ENCODE measurements at places on chromosomes 13 and 19.

DNA sequence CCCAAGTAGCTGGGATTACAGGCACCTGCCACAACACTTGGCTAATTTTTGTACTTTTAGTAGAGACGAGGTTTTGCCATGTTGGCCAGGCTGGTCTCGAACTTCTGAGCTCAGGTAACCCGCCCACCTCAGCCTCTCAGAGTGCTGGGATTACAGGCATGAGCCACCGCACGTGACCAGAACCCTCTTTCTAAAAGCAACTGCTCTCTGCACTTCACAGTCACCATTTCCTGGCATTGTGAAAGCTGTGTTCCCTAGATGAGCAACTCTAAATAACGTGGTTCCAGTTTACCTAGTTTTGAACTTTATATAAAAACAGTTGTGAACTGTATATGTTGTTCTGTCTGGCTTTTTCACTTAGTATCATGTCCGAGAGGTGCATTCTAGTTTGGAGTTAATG, 152.9 kb downstream of the SIPA1L3 start:
- DNase-seq, result no peak

DNA sequence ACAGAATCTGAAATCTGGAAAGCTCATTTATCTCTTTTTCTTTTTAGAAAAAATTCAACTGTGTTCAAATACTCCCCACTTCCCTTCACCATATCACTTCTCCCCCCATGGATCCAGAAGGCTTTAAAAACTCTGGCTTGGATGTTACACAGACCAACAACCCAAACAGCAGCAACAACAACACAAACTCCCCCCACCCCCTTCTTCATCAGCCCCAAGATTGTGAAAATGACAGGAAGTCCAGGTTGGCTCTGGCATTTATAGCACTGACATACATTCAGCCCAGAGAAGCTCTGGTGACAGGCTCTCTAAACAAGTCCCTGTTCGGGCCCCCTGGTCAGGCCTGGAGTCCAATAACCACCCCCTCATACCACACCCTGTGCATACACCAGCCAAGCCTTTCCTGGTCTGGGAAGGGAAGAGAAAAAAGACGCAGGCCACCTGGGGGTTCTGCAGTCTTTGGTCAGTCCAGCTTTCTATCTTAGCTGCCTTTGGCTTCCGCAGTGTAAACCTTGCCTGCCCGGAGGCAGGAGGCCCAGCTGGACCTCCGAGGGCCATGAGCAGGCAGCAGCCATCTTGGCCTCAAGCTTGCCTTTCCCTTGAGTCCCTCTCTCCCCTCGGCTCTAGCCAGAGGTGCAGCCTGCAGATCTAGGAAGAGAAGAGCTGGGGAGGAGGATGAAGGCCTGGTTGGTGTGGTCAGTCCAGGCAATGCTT, 6.8 kb downstream of the CDX2 start:
- no peak for DNase-seq

- no peak for DNase-seq
Measured at GRCh38 chr13:31964168-31964567, 67.4 kb upstream of the FRY start.

DNA sequence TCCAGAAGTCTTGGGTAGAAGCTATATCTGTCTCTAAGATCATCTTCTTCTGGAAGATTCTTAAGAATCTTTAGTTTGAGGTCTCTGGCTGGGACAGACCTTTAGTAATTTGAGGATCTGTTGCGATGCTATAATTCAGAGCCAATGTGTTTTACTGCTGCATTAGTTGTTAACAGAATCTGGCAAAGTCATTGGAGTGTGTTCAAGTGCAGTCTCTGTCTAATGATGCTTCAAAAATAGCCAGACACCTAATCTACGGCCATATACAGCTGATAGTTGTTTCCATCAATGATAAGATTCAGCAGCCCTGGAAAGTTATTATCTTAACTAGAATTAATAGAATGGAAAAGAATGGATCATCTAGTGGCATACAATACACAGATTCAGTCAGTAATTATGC, 72.6 kb downstream of the CDK8 start:
- no peak for DNase-seq

DNA sequence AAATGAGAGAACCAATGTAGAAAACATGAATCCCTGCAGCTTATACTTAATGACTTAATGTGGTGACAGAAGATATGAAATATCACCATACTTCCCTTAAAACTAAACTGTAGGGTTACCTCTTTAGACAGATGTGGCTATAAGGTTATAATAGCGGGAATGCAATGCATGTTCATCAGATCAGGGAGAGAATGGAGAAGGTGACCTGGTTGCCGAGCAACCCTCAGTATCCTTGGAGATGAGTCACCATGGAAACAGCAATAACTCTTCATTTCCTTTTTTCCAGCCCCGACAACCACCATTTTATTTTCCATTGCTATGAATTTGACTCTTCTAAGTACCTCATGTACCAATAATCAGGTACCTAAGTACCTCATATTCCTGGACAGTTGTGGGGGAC, 28.0 kb upstream of the ZNF835 start:
- no peak for DNase-seq

DNA sequence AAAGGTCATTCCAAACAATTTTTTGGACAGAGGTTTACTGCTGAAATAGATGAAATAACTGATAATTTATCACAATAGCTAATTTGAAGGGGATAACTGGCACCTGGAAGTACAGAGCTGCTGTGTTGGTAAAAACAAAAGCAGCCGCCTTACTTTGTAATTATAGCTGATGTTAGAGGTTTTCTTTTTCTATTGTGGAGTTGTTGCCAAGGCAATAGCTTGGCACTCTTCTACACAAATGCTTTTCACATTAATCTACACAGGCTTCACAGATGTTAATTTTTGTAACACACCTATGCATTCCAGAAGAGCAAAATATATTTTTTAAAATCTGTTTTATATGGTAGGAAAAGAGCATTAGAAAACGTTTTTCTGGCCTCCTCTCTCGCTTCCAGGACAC, 56.9 kb downstream of the LACC1 start:
- DNase-seq, result no peak

GRCh38 chr13:112792511-112792910, 102.7 kb downstream of the ATP11A start:
- DNase-seq, result no peak

DNA sequence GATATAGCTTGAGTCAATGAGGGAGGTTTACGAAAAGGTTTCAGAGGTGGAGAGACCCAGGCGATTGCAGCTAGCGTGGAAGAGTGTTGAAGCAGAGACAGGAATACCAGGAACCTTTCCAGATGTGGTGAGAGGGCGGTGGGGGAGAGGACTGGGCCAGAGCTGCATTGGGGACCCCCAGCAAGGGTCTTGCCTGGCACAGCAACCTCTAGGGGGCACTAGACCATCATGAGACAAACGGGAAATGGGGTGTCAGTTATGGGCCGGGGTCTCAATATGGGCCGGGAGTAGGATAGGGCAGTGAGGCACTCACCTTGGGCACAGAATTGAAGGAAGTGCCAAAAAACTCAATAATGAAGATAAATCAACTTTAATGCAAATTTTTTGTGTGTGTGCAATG, 2.1 kb upstream of the LRP3 start:
- DNase-seq, result no peak

- DNase-seq, result no peak
Measured at GRCh38 chr13:59211606-59212005, 952.1 kb downstream of the DIAPH3 start.

GRCh38 chr19:49113762-49114629, at the start of gene LIN7B:
LIN7B (plus strand) TSS chr19:49114370; CDS start chr19:49114405, 35 bp downstream.
- peak; percentile 91 for DNase-seq

DNA sequence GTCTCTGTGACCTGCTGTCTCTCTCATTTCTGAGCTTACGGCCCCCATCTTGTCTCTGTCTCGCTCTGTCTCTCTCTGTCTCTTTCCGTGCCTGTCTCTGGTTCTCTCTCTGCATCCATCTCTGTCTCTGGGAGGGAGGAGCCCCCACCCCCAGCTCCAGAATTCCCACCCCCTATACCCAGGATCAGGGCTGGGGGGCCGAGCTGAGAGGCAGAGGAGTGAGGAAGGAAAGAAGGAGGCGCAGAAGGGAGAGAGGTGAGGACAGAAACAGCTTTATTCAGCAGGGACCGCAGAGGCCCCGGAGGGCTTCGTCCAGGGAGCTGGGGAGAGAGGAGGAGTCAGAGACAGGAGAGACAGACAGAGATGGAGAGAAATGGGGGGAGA, 14.0 kb downstream of the JOSD2 start:
- peak; percentile 10 for DNase-seq

DNA sequence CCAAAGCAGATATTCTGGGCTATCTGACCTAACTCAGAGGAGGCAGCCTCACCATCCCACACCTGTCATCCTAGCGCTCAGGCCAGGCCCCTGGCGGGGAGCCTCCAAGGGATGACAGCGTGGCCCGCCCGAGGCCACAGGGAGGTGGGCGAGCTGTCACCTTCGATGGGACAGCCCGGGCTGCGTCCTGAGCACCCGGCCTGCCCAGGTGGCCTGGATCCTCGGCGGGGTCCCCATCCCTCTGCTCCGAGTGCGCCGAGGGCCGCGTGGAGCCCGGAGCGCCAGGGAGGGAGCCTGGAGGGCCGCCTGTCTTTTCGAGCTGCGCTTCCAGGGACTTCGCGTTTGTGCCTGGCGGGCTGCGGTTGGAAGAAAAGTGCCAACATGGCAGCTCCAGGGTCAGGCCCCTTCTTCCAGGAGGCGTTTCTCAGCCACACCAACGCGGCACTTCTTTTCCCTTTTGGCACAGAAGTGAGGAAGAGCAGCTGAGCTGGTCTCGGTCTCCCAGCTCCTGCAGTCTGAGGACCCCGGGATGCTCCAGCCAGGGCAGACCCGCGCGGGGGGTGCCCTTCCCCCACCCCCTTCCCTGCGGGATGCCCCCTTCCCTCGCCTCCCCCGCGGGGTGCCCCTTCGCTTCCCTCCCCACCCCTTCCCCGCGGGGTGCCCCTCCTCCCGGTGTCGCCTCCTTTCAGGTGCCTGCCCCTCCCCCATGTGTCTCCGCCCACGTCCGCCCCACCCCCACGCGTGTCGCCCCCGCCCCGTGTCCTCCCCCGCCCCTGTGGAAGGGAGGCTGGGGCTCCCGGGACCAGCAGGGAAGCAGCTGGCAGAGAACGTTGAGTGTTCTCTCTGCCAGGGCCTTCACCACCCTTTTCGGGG, 42.3 kb downstream of the GJA3 start:
- peak; percentile 82 for DNase-seq

DNA sequence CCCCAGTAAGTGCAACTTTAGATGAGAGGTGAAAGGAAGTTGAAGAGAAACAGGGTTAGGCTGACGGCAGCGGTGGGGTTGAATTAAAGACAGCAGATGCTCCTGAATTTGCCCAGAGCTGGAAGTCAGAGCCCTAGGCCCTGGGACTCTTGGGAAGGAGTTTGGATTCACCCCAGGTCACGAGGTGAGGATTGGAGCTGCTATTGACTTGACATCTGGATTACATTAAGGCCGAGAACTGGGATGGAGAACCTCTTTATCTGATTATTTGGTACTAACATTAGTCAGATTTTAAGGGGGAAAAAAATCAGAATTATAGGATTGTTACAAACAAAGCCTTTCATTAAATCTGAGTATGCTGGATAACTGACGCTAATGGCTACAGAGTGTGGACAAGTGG, 367.2 kb downstream of the ZNF536 start:
- no peak for DNase-seq

DNA sequence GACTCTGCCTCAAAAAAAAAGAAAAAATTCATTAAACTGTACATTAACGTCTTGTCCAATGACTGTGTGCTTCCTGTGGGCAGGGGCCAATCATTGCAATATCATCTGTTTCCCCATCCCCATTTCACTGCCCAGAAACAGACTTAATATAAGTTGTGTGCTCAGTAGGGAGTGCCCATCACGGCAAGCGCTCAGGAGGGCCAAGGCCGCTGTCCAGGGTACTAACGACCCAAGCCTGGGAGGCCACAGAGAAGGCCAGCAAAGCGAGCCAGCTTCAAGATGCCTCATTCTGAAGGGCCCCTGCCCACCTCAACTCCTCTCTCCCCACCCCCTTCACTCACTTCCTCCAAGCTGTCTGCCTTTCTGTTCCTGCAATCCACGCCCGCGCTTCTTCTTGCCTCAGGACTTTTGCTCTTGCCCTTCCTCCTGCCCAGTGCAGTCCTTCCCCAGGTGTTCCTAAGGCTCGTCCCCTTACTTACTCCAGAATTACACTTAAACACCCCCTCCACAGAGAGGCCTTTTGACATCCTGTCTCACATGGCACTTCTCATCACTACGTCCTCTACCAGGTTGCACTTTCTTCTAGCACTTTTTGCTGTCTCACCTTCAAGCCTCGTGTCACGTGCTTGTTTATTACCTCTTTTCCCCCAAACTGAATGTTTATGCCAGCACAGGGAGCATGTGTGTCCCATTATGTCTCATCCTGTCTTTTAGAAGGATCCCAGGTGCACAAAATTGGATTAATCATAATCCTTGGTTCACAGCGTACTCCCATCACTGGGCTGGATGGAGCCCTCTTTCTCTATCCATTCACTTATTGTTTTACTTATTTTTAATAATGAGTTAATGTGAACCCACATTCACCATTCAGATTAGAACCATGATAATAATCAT, 11.3 kb upstream of the POU2F2 start:
- no peak for DNase-seq

- no peak for DNase-seq
Measured at GRCh38 chr13:91134803-91135184, 212.7 kb upstream of the MIR17HG start.

DNA sequence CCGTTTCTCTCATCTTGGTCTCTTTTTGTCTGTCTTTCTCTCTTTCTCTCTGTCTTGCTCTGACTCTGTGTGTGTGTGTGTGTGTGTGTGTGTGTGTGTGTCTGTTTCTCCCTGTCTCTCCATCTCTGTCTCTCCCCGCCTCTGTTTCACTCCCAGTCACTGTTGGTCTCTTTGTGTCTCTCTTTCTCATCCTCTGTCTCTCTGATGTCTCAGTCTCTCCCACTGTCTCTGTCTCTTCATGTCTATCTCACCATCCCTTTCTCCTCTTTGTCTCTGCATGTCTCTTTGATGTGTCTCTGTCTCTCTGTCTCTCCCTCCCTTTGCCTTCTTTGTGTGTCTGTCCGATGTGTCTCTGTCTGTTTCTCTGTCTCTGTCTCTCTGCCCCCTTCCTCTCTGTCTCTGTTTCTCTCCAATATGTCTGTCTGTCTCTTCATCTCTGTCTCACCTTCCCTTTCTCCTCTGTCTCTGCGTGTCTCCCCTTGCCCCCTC, 2.5 kb downstream of the NFIC start:
- no peak for DNase-seq

GRCh38 chr19:35404879-35405622, 34.2 kb downstream of the GPR42 start:
- DNase-seq, result peak; percentile 68

- no peak for DNase-seq
Measured at GRCh38 chr13:110520431-110521295, 40.9 kb downstream of the RAB20 start.

DNA sequence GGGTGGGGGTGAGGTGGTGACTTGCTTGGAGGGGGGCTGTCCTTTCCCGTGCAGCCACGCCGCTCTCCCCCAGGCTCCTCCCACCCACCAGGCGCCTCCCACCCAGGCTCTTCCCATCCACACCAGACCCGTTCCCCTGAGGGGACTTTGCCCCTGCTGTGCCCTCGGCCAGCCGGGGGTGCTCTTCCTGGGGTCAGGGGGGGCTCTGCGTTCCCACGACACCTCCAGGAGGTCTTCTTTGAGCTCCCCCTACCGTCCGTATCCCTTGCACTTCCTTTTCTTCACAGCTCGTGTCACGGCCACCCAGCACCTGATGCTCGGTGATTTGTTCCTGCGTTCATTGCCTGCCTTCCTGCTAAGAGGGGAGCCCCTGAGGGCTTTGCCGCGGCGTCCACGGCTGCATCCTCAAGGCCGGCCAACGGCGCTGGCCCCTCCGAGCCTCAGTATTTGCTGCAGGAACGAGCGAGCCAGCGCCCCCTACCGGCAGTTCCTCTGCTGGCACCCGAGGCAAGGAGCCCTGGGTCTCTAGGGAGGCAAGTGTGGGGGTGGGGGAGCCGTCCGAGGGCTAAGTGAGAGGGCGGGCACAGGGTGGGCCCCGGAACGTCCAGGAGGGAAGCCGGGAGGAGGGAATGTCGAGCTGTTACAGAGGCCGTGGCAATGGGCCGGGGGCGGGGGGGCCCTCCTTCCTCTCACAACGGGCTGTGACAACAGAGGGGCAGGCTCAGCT, 11.8 kb downstream of the LRRC4B start:
- DNase-seq, result peak; percentile 90
